ENCODE measurements at places on chromosomes 2 and 18. TPM values are rescaled to one million over a fixed set of nuclear protein-coding genes. Genes with fewer than 3 reads are reported as not detected.

Gene ARHGAP15
- polyA plus RNA-seq: 0.67 TPM

- DNase-seq: no peak
- no peaks in the 10 kb centered on the region for H3K27me3 ChIP-seq
- H3K36me3 ChIP-seq: peaks cover 26% of the 10 kb centered on the region
- H3K27ac ChIP-seq: no peak overlapping the region
These were observed 60.8 kb downstream of the CEP192 start for GRCh38 chr18:13051950-13052349.

DNA sequence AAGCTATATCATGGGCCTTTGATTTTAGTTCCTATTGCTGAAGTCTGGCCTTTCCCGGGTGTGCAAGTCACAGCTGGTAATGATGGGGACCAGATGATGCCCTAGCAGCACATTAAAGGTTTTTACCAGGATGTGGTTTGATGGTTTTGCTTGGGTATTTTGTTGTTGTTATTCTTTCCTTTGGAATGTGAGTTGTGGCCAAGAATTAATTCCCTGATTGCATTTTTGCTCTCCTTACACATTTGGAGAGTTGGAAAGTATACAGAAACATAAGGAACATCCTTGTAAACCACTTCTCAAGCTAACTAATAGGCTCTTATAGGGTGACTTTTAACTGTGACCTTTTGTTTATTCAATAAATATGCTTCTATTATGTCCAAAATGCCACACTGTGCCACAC is 154.1 kb upstream of the MMADHC start:
- no peaks in the 10 kb centered on the region for H3K4me1 ChIP-seq
- no peak for DNase-seq
- H3K4me3 ChIP-seq: no peak overlapping the region
- H3K36me3 ChIP-seq: no peaks in the 10 kb centered on the region

- peaks cover 5% of the 10 kb centered on the region for H3K4me1 ChIP-seq
- peaks cover 2% of the 10 kb centered on the region for H3K27me3 ChIP-seq
- peak overlapping the region; percentile 57 for H3K4me3 ChIP-seq
- H3K27ac ChIP-seq: no peak overlapping the region
These were observed 1.3 kb downstream of the IGFBP2 start for GRCh38 chr2:216634370-216635148.

DNA sequence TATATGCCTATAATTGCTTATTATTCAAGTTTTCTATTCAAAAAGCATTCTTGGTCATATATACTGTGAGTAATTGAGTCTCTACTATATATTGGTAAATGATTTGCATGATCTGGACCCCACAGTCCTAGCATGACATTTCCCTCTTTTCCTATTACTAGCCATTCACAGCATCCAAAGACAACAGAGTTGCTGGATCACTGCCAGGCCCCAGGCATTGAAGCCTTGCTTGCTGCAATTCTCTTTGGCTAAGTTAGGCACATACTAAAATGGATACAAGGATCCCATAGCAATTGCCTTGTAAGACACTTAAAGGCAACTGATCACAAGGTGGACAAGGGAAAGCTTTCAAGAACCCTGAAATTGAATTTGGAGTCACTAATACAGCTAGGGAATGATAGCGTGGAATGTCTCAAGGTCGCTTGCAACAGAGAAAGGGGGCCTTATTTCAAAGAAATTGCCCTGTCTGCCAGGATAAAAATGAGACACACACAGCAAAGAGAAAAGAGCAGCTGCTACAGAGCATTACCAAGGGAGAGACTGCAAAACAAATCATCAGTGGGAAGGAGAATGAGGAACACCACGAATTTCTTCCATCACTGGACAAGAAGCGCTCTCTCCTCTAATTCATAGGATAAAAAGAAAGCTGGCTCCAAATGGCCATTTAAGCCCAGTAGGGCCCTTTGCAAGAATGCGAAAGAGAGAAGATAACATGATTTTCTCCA is 77.1 kb upstream of the EPHA4 start:
- H3K4me1 ChIP-seq: no peaks in the 10 kb centered on the region
- H3K27ac ChIP-seq: no peak overlapping the region
- no peaks in the 10 kb centered on the region for H3K36me3 ChIP-seq
- no peaks in the 10 kb centered on the region for H3K27me3 ChIP-seq

DNA sequence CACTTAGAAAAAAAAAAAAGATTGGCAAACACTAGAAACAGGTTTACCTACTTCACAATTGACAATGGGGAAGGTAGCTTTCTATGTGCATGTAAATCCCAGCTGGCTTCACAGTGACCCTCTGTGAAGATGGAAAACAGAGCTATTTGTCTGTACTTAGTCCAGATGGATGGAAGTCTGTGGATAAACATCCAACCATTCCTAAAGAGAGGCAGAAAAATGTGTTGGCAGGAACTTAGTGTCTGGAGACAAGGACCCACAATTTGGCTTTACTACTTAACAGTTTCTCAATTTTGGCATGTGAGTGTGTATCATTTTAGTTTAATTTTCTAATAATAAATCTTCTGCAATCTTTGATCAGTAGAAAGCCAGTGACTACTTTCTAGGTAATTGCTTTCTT is 154.4 kb downstream of the RAD51AP2 start:
- H3K27me3 ChIP-seq: no peaks in the 10 kb centered on the region
- DNase-seq: no peak
- H3K4me3 ChIP-seq: no peak overlapping the region
- H3K27ac ChIP-seq: no peak overlapping the region

GRCh38 chr2:226690461-226691024 is 109.1 kb downstream of the IRS1 start:
- H3K4me3 ChIP-seq: no peak overlapping the region
- peaks cover 2% of the 10 kb centered on the region for H3K4me1 ChIP-seq
- H3K36me3 ChIP-seq: no peaks in the 10 kb centered on the region
- H3K27me3 ChIP-seq: no peaks in the 10 kb centered on the region
- no peak for DNase-seq
- H3K27ac ChIP-seq: no peak overlapping the region

- no peaks in the 10 kb centered on the region for H3K36me3 ChIP-seq
- no peak for DNase-seq
- no peak overlapping the region for H3K4me3 ChIP-seq
- H3K4me1 ChIP-seq: peaks cover 7% of the 10 kb centered on the region
- no peak overlapping the region for H3K27ac ChIP-seq
These were observed 478.5 kb upstream of the TNP1 start for GRCh38 chr2:217338306-217338916.

GRCh38 chr2:27664154-27664574 is 475 bp downstream of the SLC4A1AP start:
- H3K27me3 ChIP-seq: no peaks in the 10 kb centered on the region
- peaks cover 3% of the 10 kb centered on the region for H3K36me3 ChIP-seq
- DNase-seq: no peak
- peak overlapping the region; percentile 91 for H3K4me3 ChIP-seq
- peak overlapping the region; percentile 91 for H3K27ac ChIP-seq
- peaks cover 12% of the 10 kb centered on the region for H3K4me1 ChIP-seq

DNA sequence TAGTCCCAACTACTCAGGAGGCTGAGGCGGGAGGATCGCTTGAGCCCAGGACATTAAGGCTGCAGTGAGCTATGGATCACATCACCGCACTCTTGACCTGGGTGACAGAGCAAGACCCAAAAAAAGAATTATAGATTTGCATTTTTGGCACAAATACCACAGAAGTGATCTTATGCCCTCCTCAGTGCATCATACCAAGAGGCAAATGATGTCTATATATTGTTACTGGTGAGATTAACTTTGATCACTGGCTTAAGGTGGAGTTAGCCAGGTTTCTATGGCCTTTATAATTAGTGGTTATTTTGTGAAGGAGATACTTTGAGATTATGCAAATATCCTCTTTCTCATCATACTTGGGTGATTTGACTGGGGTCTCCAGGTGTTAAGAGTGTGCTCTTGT is 22.1 kb upstream of the CATIP start:
- no peak overlapping the region for H3K4me3 ChIP-seq
- H3K36me3 ChIP-seq: no peaks in the 10 kb centered on the region
- H3K4me1 ChIP-seq: no peaks in the 10 kb centered on the region
- DNase-seq: no peak
- H3K27ac ChIP-seq: no peak overlapping the region

- no peak for DNase-seq
- H3K36me3 ChIP-seq: no peaks in the 10 kb centered on the region
- no peak overlapping the region for H3K4me3 ChIP-seq
- no peaks in the 10 kb centered on the region for H3K4me1 ChIP-seq
- peaks cover 13% of the 10 kb centered on the region for H3K27me3 ChIP-seq
These were observed 3.3 kb upstream of the POU3F3 start for GRCh38 chr2:104850361-104851290.

Measured in small intestine (tissue), 16 donors.